ENCODE measurements at places on chromosomes 1 and 21. TPM values are rescaled to one million over a fixed set of nuclear protein-coding genes. Genes with fewer than 3 reads are reported as not detected.

DNA sequence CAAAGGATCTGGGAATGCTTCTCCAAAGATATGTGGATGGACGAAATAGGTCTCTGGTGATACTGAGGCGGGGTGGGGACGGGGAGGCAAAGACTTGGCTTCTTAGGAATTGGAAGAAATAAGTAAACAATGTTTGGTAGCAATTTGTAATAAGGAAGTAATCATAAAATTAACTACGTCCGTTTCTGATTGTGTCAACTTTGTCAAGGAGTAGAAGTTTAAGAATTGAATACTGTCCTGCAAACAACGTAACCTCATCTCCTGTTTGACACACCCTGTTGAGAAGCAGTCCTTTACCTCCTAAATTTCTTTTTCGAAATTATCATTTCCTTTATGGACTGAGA, 471 bp downstream of the POLR3C start:
- DNase-seq = no peak

DNA sequence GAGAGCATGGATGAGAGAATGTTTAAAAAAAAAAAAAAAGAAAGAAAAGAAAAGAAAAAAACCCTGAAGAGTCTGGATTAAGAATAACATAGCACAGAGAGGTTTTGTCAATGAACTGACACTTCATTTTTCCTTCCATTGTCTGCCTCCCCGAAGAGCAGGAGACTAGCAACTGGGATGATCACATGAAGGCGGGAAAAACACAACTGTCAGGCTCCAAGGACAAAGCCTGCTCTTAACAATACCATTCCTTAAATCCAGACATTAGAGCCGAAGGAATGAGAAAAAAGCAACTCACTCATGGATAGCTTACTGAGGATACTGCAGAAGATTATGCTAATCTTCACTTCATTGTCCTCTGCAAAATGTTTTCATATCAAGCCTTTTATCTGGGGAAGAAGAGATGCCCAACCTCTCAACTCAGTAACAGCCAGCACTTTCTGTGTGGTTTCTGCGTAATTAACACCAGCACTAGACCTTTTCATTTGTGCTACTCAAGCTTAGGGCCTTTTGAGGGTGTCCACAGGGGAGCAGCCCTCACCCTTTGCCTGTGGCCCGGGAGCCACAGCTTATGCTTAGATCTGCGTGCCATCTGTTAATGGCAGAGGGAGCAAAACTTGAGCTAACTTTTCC, 182.3 kb downstream of the BARHL2 start:
- DNase-seq = no peak

GRCh38 chr1:162381383-162381782, at the start of gene C1orf226:
Gene C1orf226, plus strand, starts transcription at chr1:162381728. Its CDS starts 174 bp downstream, at chr1:162381902.
- DNase-seq = no peak

The TMEM125 gene
- polyA plus RNA-seq = 16.6 TPM

GRCh38 chr1:155003766-155004351, 1.3 kb downstream of the ZBTB7B start:
- no peak for DNase-seq

The CYP4B1 gene
- polyA plus RNA-seq = 3.2 TPM

The CASZ1 gene
- 24.5 TPM for polyA plus RNA-seq

The LORICRIN gene
- polyA plus RNA-seq = not detected

The CCDC24 gene
- polyA plus RNA-seq = 21.4 TPM

- no peak for DNase-seq
Observed at GRCh38 chr1:1121611-1122077, 5.8 kb upstream of the C1orf159 start.

DNA sequence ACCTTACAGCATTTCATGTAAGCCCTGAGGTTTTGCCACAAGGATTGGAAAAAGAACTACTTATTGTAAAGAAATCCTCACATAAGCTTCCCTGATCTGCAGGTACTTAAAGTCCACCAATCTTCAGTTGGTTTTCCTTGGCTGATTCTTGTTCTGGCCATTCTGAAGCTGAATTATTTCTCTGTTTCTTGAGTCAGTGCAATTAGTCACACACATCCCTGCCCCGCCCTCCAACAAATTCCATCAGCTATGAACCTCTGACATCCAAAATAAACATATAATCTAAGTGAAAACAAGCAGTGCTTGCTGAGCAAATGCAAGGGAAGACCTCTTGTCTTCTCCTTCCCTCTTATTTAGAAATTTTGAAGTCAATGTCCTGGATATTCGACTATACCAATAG, 8.2 kb upstream of the FNDC7 start:
- DNase-seq = no peak

DNA sequence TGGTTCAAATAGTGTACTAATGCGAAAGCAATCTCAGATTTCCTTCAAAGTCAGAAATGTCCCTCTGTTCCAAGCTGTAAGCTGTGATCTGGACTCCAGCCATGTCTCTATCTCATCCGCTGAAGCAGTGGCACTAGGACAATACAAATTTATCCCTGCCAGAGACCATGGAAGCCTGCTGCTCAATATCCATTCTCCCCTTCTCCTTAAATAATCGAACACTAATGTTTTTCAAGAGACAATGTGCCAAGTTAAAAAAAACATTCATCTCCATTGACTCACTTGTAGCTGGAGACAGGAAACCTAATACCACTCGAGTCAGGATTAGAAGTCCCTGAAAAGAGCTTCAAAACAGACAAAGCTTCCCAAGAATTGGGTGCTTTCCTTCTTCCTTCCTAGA, 38.5 kb upstream of the PGBD5 start:
- DNase-seq = no peak

DNA sequence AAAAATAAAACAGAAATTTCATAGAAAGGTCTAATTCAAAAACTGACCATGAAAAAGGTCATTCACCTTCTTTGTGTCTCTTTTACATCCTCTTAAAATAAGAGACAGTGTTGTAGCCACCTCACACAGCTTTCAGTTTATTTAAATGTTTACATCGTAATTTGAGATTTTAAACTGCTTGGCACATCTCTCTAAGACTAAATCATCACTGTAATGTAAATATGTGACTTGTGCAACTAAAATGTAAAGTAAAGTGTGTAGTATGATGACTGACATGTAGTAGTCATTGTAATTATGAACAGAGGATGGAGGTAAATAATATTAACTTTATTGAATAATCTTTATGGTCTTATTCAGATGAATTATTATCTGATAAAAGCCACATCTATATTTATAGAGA, 283.9 kb downstream of the KCNT2 start:
- no peak for DNase-seq

- no peak for DNase-seq
Observed at GRCh38 chr21:28459193-28459592, 533.5 kb downstream of the LTN1 start.

DNA sequence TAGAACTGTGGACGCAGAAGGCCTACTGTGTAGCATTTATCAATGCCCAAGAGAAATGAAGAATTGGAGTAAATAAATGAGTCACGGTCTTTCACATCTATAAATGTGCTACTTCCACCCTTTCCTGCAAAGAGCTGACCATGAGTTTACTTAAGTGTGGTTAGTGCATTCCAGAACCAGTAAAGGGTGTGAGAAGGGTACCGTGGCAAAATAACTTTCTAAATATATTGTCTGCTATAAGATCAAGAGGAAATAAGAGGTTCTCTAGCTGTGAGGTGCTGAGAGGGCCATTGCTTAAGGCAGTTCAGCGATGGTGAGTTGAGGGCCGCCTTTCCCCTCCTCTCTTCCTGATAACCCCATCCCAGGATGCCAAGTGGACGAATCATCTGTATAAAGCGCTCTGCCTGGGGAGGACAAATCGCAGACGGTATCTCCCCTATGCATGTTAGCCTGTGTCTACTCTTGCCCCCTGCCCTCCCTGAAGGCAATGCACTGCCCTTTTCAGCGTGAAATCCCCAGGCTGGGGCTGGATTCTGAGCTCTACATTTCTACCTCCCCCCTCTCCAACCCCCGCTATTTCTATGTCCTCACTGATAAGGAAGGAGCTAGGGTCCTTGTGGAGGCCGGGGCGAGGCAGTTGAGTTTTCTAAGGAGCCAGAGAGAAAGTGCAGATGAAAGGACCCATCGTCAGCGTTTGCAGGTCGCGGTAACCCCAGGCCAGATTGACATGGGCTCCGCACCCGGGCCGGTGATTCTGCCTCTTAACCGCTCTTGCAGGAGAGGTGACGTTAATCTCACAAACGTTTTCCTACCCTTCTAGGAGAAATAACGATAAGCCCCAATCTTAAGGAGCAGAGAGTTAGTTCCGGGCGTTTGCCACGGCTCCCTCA, 1.5 kb upstream of the NCAM2 start:
- DNase-seq = no peak

The GPATCH4 gene
- polyA plus RNA-seq = 33.7 TPM

DNA sequence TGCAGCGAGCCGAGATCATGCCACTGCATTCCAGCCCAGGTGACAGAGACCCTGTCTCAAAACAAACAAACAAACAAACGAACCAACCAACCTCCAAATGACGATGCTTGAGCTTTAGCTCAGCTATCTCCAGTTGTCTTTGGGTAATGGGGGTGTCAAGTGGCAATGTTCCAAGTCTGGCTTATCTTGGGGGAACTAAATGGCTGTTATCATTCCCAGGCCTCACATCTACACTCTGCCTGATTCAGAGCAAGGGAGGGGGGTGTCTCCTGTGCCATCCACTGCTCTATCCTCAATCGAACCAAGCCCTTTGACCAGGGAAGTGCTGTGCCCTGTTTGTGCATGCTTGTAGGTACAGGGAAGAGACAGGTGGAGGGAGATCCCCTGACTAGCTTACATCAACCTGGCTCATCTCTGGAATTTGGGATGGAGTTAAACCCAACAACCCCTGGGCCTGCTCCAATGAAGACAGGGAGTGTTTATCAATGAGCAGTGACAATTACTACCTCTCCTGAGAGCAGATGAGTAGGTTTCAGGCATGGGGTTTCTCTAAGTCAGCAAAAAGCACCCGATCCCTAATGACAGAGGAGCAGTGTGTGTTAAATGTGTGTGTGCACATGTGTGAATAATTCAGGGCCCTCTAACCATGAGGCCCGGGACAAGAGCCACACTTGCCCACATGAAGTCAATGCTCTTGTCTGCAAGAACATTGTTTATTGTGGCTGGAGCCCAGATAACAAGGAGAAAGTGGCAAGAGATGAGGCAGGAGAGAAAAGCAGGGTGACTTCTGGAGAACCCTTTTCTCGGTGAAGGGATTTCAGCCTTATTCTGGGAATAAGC, 20.3 kb upstream of the IL6R start:
- DNase-seq = no peak

The SLC2A5 gene
- 0.64 TPM for polyA plus RNA-seq

GRCh38 chr1:61273861-61274260, 191.5 kb downstream of the NFIA start:
- no peak for DNase-seq

DNA sequence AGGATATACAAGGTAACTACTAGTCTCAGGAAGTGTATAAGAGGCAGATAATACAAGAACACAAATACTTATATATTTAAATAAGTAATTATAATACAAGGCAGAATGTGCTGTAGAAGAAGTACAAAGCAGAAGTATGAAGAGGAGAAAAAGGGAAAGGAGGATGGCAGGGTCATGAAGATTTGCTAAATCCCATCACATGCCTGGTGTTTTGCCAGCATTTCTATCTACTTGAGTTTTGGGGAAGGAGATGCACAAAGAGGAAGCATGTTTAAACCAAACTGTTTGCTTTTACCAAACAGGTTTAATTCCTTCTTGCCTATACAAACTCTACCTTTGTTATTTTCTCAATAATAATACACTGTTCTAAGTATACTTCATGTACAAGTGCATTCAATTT, 60.9 kb upstream of the PODN start:
- DNase-seq = no peak

- no peak for DNase-seq
Observed at GRCh38 chr1:172588296-172589291, 55.6 kb downstream of the SUCO start.

- no peak for DNase-seq
Observed at GRCh38 chr1:209434066-209434465, 149.4 kb upstream of the CAMK1G start.

The SH2D2A gene
- polyA plus RNA-seq = 0.77 TPM

DNA sequence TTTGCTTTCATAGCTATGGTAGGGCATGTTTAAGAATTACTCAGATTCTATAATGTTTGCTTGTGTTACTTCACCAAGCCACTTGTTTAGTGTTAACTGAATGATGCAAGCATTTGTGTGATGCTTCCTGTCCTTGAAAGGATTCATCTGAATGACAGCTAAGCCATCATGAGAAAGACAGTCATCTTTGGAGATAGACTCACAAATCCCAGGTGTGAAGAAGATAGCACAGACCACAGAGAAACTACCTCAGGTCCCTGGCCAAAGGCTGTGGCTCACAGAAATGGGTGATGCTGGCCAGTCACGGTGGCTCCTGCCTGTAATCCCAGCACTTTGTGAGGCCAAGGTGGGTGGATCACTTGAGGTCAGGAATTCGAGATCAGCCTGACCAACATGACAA, 321.4 kb downstream of the DPYD start:
- DNase-seq = no peak

- peak; percentile 30 for DNase-seq
Observed at GRCh38 chr1:219385787-219386427, 212.2 kb downstream of the LYPLAL1 start.

The MEGF6 gene
- 11.7 TPM for polyA plus RNA-seq

DNA sequence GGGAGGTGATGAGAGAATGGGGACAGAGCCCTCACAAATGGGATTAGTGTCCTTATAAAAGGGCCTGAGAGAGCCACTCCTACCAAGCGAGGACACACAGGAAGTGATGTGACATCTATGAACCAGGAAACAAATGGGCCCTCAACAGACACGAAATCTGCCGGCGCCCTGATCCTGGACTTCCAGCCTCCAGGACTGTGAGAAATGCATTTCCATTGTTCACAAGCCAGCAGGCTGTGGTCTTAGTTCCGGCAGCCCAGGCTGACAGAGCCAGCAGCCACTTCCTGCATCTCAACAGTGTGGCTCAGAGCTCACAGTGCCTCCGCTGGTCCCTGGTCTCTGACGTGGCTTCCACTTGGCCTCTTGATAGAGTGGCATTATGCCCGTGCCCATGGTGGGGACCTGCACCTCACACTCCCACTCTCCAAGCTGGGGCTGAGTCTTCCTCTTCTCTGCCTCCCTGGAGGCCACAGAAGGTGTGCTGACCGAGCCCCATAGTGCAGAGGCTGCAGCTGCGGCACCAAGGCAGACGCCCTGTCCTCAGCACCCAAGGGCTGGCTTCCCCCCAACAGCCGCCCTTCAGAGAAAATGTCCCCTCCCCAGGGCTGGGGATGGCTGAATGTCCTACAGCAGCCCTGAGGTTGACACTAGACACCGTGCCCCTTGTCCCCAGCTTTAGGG, 44.9 kb downstream of the ACOT7 start:
- no peak for DNase-seq

The LAMB3 gene
- 1.6 TPM for polyA plus RNA-seq

GRCh38 chr1:23426828-23427227, 2.3 kb upstream of the TCEA3 start:
- no peak for DNase-seq

The PRKAA2 gene
- 16.9 TPM for polyA plus RNA-seq

- DNase-seq = no peak
Observed at GRCh38 chr1:224160171-224160682, 22.8 kb upstream of the DEGS1 start.

- no peak for DNase-seq
Observed at GRCh38 chr1:12447849-12448312, 170.1 kb downstream of the DHRS3 start.

The RORC gene
- 1.0 TPM for polyA plus RNA-seq

- DNase-seq = no peak
Observed at GRCh38 chr1:243548516-243548915, 292.7 kb downstream of the SDCCAG8 start.

All from right renal pelvis (tissue), 4 donors.